ENCODE measurements at places on chromosomes 12 and 14.

GRCh38 chr12:21825886-21826617 lies 51.5 kb upstream of the KCNJ8 start:
- DNase-seq: no peak

DNA sequence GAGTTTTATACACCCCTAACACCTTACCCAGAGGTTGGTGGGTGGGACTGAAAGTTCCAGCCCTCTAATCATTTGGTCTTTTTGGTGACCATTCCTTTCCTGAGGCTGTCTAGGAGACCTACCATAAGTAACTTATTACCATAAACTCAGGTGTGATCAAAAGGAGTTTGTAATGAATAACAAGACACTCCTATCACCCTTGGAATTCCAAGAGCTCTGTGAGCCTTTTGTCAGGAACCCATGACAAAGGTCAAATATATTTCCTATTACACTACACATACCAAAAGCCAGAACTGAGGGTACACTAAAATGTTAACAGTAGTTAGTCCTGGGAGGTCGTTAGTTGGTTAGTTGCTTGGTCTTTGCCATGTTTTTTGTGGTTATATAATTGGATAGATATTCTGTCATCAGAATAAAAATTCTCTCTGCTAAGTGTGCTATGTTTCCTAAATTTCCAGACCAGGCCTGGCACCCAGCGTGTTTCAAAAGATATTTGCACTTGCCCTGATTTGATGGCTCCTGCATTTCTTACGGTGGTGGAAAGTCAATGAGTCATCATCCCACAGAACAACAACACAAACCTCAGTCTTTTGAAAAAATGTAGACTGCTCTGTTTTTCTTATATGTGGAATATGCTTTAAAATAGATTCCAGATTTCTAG lies 27.0 kb upstream of the AKAP5 start:
- no peak for DNase-seq

GRCh38 chr12:13635709-13636108 lies 345.7 kb downstream of the GRIN2B start:
- DNase-seq: no peak

DNA sequence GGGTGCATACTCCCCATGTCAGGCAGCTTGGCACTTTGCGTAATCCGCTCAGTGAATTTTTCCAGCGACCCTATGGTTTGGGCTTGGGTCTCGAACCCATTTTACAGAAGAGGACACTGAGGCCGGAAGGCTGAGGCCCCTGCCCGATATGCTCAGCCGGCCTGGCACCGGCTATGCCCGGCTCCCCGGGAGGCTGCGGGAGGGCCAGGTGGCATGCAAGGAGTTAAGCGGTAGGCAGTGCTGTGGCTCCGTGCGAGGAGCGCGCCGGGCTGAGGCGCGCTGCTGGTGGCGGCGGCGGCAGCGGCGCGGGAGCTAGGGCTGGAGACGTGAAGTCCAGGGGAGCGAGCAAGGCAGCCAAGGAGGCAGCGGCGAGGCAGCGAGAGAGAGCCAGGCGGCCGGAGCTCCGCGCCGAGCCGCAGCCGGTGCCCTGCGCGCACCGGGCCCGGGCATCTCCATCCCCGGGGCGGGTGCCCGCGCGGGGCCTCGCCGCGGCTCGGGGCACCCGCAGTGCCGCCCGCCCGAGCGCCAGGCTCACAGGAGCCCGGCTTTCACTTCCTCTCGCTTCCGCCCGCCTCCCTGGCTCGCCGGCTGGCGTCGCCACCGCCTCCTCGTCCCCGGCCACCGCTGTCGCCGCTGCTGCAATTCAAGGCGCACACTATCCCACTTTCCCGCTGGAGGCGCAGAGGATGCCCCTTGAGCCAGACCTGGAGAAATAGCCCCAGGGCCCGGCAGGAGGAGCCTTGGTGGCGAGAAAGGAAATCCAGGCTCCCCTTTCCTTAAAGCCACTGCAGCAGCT lies at the start of gene WSCD2:
Gene WSCD2 (plus strand): TSS at position 272 of the 796 bp plus-strand sequence. CDS start 66,545 bp downstream, outside the sequence.
- DNase-seq: no peak

- no peak for DNase-seq
These were observed 141.6 kb upstream of the PELI2 start for GRCh38 chr14:55976655-55977054.

- DNase-seq: no peak
These were observed 1.8 kb downstream of the SRRM4 start for GRCh38 chr12:118982984-118983761.

- DNase-seq: no peak
These were observed 46.5 kb downstream of the ARID2 start for GRCh38 chr12:45775964-45776363.

- DNase-seq: no peak
These were observed 37.3 kb upstream of the RAP1B start for GRCh38 chr12:68573406-68573805.

GRCh38 chr14:36820901-36821300 lies 159.2 kb downstream of the PAX9 start:
- DNase-seq: no peak

- no peak for DNase-seq
These were observed 54.9 kb upstream of the SCN8A start for GRCh38 chr12:51536159-51536558.

DNA sequence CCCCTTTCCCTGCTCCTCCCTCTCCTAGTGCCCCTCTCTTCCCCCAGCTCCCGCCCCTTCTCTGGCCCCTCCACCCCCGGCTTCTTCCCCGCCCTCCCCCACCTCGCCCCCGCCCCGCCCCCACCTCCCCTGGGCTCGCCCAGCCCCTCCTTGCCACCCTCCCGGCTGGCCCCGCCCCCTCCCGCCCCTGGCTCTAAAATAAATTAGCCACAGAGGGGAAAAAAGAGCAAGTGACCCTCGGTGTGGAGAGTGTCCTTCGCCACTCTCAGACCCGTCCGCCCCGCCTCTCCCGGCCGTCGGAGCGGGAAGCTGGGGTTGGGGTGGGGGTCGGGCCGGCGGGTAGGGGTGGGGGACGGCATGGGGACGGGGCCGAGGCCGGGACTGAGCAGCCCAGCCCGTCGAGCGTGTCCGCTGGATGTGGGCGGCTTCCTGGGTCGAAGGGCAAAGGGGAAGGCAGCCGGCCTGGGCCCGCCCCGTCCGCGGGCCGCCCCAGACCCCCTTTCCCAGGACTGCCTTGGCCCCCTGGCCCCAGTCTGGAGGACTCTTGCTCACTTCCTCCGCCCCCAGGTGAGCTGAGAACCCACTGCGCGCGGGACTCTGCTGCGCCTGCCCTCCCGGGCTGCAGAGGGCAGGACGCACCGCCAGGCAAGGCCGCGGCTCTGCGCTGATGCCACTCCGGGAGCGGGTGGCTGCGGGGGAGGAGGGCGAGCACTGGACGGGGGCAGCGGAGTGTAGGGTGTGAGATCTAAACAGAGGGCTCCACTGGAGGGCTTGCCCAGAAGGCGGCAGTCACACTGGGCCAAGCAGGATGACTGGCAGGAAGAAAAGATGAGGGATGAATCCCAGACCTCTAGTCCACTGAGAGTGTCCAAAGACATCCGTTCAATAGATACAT lies 570 bp upstream of the FIGNL2 start:
- DNase-seq: no peak

DNA sequence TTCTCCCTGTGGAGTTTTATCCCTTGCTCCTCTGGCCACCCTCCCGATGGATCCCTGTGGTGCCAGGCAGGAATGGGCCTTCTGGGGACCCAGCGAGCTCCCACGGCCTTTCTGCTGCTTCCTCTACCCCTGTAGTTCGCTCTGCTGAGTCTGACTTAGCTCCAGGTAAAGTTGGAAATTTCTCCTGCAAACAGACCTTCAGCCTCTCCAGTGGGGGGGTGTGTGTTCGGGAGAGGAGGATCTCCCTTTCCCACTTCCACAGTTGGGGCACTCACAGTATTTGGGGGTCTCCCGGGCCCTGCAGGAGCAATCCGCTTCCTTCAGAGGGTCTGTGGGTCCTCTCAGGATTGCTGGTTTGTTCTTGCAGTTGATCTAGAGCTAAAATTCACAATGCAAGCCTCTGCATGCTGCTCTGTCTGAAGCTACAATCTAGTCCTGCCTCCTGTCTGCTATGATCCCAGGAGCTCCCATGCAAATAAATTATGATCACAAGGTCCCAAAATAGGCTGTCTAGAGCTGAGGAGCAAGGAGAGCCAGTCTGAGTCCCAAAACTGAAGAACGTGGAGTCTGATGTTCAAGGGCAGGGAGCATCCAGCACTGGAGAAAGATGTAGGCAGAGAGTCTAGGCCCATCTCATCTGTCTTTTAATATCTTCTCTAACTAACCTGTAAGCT lies 18.3 kb downstream of the MTRFR start:
- DNase-seq: no peak

DNA sequence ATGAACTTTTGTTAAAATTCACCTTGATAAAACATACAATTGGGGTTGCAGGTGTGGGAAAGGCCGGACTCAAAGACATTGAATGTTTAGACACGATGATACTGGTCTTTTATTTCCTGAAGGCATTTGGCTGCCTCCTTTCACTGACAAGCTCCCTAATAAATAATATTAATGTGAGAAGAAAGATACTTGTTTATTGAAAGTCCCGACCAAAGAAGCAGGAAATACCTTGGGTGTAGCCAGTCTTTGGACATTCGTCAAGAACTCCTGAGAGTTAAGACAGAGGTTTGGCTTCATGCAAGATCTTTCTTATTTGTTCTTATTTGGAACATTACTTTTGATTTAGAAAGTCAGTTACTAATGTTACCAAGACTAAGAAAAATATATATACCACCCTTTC lies 1133.8 kb upstream of the SEL1L start:
- no peak for DNase-seq

DNA sequence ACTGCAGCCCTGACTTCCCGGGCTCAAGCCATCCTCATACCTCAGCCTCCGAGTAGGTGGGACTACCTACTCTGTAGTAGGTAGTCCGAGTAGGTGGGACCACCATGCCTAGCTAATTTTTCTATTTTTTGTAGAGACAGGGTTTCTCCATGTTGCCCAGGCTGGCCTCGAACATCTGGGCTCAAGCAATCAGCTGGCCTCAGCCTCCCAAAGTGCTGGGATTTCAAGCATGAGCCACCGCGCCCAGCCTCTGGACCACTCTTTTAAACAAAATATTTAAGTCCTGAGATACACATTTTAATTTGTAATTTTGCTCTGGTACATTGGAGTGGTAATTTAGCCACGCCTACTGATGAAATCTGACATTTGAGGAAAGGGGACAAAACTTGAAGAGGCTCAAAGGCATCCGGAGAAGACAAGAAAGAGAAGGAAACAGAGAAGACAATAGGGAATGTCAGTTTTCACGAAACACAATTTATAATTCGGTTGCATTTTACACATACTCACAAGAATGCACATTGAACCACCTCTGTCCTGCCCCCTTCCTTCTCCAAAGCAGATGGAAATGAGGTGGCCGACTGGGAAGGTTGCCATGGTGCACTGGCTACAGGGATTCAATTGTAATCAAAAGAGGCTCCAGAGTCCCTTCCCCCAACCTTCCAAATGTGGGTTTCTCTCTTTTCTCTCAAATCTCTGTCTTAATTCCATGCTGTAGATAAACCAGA lies 9.7 kb upstream of the TUBA1A start:
- DNase-seq: no peak

DNA sequence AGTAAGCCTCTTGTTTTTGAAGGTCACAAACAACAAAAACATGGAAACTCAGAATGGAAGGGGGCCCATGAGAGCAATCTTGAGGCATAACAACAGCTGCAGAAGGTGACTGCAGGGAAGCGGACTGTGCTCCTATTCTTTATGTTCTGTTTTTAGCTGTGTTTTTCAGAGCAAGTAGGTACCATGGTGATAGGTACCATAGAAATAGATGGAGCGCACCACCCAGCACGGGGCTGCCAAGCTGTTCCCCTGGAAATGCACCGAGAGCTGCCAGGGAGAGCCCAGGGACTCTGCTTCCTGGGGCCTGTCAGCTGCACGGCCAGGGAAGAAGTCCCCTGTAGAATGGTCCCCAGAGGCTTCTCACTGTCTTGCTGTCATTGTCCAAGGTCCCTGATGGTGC lies 32.8 kb downstream of the DGLUCY start:
- DNase-seq: no peak

DNA sequence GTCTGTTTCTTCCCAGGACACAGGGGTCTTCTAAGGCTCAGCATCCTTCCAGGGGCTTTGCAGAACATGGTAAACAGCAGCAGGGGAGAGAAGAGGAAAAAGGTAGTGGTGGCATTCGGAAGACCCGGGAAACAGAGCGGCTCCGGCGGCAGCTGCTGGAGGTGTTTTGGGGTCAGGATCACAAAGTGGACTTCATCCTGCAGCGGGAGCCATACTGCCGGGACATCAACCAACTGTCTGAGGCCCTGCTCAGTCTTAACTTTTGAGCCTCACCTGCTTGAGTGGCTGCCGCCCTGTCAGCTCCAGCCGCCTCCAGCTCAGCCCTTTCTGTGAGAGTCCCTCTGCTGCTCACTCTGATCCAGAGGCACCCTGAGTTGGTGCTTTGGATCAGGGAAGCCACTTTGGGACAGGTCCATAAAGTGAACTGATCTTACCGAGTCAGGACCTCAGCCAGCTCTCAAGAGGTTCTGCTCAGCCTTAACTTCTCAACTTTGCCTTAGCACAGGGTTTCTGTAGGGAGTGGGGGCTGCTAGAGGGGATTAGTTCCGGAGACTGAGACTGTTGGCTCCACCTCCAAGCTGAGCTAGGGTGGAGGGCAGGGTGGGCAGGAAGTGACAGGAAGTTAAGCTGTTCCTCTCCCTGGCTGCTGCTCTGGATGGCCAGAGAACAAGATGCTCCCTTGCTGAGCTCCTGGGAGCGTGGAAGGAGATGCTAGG lies 5.4 kb downstream of the SDR39U1 start:
- DNase-seq: no peak

DNA sequence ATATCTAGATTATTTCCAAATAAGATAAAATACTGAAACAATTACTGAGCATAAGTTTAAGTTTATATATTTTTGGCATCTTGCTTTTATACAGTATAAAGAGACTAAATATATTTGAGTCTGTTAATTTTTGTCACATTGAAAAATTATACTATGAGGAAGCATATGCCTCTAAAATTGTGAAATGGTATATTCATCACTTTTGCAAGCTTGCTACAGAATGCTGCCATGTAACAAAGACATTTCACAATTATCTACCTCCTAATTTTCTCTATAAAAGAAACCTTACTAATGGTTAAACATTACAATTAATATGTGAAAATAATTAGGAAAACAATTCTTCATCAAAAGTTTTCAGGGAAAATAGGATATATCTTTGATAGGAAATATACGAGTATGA lies 22.7 kb upstream of the MUCL1 start:
- DNase-seq: no peak

Data from effector memory CD4-positive, alpha-beta T cell (primary cell).